ENCODE measurements at places on chromosomes 3 and 15.

DNA sequence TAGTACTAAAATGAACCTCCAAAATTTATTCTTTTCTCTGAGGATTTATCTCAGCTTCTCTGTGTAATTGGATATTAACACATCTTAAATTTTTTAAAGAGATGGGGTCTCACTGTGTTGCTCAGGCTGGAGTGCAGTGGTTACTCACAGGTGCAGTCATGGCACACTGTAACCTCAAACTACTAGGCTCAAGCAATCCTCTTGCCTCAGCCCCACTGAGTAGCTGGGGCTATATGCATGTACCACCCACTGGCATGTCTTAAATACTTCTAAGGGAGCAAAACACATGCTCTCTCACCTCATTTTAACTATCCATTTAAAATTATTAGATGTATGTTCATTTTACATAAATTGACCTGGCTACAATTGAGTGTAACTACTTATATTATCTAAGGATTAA lies 11.3 kb upstream of the TMEM87A start:
- DNase-seq, result no peak

- DNase-seq, result no peak
These were observed 53.4 kb upstream of the PPIB start for GRCh38 chr15:64216196-64216595.

DNA sequence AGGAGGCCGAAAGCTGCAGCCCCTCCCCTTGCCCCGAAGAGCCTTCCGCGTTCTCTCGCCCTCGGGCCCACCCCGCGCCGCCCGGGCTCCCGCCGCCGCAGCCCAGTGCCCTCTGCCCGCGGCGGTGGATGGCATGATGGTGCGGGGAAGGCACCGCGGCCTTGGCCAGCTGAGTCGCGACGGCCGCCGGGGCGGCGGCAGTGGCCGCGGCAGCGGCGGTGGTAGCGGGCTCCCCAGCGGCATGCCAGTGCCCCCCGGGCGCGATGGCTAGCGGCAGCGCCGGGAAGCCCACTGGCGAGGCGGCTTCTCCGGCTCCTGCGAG lies 1.2 kb downstream of the TLNRD1 start:
- DNase-seq, result no peak

GRCh38 chr3:18401300-18401961 lies 23.7 kb downstream of the SATB1 start:
- DNase-seq, result no peak

DNA sequence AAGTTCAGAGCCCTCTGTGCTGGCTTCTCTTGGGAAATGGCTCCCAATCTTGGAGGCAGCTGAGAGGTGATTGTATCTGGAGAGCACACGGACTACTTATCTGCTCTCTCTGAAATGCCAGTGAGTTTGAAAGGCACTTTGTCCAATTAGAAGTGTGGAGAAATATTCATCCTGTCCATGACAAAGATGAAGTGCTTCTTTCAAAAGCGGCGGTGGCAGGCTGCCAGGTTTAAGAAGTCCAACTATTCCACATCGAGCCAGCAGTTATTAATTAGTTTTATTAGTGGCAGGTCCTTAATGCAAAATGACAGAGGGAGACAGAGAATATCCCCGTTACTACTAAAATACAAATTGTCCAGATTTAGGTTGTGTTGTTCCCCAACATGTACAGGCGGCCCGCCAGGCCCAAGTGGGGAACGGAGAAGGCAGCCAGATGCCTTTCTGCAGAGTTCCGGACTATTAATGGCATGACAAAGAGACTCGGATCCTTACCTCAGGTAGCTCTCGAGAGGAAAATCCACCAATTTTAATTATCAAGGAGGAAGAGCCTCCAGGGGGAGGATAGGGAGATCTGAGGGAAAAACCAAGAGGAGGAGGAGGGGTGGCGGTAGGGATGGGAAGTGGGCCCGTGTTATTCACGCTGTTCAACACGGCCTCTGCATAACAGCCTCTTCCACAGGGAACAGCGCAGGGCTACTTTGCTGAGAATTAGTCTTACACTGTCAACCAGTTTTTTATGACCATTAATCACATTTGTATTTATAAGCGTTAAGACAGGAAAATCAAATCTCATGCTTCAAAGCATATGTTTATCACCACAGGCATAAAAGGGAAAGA lies 42.0 kb downstream of the RORA start:
- no peak for DNase-seq

- no peak for DNase-seq
These were observed 4.9 kb upstream of the IQCF1 start for GRCh38 chr3:51908026-51908425.

GRCh38 chr15:80804970-80805495 lies 25.9 kb downstream of the CEMIP start:
- DNase-seq, result peak; percentile 70

DNA sequence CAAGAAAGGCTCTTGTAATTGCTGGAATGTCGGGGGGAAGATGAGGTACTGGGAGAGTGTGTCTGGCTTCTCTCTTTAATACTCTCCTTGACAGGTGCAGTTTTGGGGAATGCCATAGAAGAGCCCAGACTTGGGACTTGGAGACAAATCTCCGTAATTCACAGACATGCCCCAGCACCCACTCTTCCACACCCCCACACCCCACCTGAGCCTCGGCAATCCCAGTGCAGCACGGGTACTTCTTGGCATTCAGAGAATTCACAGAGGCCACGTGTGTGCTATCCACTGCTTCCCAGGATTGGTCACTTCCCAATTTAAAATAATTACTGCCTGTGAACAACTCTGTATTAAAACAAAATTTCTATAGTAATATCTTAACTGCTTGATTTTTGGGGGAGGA lies 43.9 kb downstream of the TRIM71 start:
- DNase-seq, result no peak

GRCh38 chr3:182108371-182108770 lies 396.6 kb downstream of the SOX2 start:
- DNase-seq, result no peak

GRCh38 chr15:26590676-26591075 lies 182.2 kb downstream of the GABRB3 start:
- DNase-seq, result no peak

- no peak for DNase-seq
These were observed 5.3 kb upstream of the CSNK1G1 start for GRCh38 chr15:64361259-64361658.

GRCh38 chr3:26590919-26591484 lies 31.6 kb upstream of the LRRC3B start:
- DNase-seq, result no peak

GRCh38 chr15:75095594-75095993 lies 72.2 kb downstream of the PPCDC start:
- DNase-seq, result no peak

- DNase-seq, result no peak
These were observed 54.9 kb upstream of the PRR20G start for GRCh38 chr3:127342735-127343134.

GRCh38 chr15:40044717-40045571 lies 6.0 kb upstream of the SRP14 start:
- DNase-seq, result peak; percentile 61

GRCh38 chr3:127105587-127105986 lies 87.3 kb upstream of the PRR23E start:
- no peak for DNase-seq

GRCh38 chr15:39641191-39641889 lies 60.5 kb downstream of the THBS1 start:
- DNase-seq, result peak; percentile 20

GRCh38 chr15:27418726-27419125 lies 447.7 kb downstream of the GABRG3 start:
- DNase-seq, result no peak

DNA sequence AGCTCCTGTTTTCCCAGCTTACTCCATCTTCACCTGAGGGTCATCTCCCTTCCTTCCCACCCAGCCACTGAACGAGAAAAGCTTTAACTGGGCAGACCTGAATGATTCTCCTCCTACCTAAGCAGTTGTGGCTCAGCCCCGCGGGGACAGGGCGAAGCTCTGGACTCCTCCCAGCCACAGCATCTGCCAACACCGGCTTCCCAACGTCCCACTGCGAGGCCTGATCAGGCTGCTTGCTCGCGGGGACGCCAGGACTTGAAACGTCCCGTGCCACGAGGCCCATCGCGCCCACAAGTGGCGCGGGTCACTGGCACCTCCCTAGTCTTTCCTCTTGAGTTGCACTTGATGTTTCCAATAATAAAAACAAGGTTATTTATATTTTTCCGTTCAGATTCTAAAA lies at the start of gene SPATA16:
TSS of gene SPATA16 (minus strand) at position 250 of the 400 bp plus-strand sequence. CDS start 23,504 bp downstream, outside the sequence.
- no peak for DNase-seq

- no peak for DNase-seq
These were observed 71.1 kb upstream of the PDZRN3 start for GRCh38 chr3:73695841-73696240.

DNA sequence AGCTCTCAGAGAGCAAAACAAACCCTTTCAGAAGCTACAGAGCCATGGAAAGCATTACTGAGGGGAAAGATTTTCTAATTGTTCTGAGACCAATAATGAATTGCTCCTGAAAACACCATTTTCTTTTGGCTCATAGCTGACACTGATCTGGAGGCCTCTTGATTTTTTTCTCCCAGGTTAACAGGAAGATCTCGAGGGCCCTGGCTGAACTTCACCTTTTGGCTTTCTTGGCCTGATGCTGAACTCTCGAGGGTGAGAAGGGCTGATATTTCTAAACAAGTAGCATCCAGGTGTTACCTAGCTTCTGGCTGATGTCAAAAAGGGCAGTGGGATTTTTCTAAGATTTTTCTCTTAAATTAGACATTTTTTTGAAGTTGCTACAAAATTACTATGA lies 19.9 kb upstream of the NFKBIZ start:
- no peak for DNase-seq

DNA sequence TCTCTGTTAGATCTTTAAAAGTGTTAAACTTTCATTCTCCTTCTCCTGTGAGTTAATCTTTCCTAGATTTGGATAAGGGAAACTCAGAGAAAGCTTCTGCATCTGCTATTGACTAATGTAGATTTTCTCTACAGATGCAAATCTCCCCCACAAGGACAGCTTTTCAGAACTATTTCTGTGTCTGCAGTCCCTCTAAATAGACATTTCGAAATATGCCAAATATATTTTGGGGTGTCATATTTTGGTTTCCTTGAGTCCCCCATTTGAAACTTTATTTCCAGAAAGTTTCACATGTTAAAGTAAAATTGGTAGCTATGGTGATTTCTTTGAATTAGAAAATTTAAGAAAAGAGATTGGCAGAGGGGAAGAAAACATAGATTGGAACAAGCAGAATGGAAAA lies 852.3 kb upstream of the ALCAM start:
- DNase-seq, result no peak

DNA sequence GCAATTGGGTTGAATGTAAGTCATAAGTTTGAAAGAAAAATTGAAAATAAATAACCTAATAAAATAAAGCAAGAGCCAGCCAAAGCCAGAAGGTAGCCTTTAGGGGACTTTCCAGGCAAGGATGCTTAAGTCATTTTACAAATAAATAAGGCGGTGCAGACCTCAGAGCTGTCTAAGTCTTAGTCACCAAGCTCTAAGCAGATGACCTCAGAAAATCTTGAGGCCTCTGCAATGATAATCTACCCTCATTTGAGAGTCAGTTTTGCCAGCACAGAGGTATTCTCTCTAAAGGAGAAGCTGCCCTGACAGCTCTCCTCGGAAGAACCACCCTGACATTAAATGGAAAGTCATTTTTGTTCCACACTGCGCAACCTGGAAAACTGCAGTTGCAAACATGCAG lies 113.9 kb downstream of the OXNAD1 start:
- no peak for DNase-seq

GRCh38 chr3:56189536-56189935 lies 278.7 kb downstream of the ERC2 start:
- no peak for DNase-seq

DNA sequence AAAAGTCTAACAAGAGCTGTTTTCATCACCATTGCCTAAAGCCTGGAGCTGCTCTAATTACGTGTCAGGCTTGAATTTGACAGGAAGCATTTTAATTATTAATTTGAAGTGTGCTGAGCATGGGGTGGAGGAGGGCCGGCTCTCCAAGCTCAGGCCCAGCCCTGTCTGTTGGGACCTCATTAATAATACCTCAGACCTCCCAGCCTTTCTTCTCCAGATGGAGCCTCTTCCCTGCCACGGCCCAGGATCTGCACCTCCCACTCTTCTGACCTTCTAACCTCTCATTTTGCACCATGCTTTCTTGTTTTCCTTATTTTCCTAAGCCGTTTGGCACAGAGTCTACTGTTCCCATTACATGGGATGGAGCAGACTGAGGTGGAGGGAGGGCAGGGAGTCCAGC lies 30.0 kb downstream of the INSYN1 start:
- DNase-seq, result no peak

DNA sequence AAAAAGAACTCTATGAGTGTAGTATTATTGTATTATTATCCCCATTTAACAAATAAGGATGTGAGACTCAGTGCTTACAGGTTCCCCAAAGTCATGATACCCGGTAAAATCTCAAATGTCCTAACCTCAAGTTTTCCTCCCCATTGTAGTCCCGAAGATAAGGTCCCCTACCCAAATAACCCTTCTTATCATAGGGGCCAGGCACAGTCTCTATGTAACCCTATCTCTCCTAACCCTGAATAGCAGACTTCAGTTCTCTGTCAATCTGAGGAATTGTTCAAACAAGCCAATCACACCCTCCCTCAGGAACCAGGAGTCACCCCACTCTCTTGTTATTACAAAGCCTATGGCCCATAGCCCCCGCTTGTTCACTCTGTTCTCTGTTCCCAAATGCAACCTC lies 10.5 kb upstream of the SUSD5 start:
- DNase-seq, result no peak

DNA sequence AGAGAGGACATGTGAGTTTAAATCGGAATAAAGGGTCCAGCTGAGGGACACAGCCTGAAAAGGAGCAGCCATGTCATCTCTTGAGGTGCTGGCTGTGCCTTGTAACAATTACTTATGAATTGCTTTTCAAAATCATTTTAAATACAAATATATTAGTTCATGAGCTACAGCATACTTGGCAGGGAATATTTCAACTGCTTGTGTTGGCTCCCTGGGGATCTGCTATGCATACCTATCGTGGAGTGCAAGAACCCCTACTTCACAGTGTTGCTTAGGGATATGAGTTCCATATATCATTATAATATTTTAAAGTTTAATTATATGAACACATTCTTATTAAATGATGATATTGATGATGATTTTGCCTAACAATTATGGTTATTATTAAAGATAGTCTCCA lies 19.1 kb upstream of the P2RY14 start:
- DNase-seq, result no peak

GRCh38 chr3:15207836-15208504 lies 1.9 kb downstream of the CAPN7 start:
- DNase-seq, result no peak

- no peak for DNase-seq
These were observed 20.1 kb upstream of the TGFBR2 start for GRCh38 chr3:30586096-30586805.

DNA sequence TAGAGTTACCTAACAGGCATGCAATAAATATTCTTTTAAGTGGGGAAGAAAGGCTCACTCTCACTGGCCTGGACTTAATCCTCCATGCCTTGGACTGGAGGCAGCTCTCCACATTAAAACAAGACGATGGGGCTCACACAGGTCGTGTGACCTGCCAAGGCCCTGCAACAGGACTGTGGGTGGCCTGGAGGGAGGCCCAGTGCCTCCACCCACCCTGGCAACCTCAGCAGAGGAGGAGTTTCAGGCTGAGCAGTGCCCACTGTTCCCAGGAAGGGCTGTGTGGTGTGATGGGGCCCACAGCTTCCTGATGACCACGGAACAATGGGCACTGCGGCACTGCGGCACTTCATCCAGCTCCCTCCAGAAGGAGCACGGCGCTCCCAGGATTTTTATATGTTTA lies 5.5 kb downstream of the UROC1 start:
- DNase-seq, result no peak
